GOT3 (cell line): ENCODE measurements at places on chromosomes 16 and 17.

DNA sequence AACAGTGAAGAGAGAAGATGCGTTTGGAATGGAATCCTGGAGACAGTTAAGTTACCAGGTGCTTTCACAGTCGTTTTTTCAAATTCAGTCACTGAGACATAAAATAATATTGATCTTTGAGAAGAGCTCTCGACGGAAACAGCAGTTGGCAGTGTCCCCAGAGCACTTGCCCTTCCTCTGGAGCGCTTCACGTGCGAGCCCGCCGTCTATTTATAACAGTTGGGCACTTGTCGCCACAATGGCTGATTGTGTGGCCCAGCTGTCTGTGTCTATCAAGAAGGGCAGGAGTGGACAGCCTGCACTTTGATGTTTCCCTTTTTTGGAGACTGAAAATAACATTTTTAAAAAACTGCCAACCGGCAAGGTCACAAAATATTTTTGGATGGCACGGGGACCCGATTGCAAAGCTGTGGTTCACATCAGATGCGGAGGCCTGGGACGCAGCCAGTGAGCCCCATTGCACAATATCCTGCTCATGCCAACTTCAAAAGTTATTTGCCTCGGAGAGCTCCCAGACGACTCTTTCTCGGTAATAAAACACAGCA lies 62.9 kb downstream of the ADCY9 start:
- DNase-seq: no peak

DNA sequence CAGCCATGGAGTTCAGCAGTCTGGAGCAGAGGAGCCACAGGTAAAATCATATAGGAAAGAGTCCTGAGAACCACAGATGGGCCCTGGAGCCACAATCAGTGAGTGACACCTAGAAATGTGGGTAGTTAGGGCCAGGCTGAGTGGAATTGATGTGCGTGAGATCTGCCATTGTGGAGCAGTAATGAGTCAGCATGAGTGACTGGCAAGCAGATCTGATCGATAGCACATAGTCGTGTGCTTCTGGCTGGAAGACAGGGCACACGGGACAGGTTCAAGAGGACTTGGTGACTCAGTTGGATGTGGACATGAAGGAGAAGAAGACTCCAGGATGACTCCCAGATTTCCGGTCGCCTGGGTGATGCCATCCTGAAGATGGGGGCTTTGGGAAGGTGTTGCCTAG lies 12.3 kb downstream of the ADORA2B start:
- DNase-seq: no peak

DNA sequence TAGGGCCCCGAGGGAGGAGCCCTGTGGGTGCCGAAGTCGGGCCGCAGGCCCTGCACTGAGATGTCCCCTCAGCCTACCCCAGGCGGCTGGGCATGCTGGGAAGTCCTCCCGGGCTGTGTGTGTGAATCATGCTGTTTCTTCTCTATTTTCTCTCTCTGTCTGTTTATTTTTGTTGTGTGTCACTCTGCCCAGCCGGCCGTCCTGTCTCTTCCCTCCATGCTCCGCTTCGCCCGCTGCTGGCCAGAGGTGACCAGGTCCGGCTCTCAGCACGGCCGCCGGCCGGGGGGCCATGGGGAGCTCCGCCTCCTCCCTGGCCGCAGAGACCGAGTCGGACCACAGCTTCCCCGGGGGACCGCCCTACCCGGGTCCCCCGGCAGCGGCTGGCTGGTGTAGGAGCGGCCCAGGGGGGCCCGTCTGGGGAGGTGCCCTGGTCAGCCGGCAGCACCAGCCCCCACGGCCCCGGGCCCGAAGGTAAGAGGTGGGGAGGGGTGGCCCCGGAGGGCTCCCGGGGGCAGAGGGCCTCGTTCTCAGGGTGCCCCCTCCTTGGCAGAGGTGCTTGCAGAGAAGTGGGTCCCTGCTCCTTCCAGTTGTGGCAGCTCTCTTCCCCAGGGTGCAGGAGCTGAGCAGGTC lies 12.5 kb downstream of the CAPN15 start:
- DNase-seq: no peak

DNA sequence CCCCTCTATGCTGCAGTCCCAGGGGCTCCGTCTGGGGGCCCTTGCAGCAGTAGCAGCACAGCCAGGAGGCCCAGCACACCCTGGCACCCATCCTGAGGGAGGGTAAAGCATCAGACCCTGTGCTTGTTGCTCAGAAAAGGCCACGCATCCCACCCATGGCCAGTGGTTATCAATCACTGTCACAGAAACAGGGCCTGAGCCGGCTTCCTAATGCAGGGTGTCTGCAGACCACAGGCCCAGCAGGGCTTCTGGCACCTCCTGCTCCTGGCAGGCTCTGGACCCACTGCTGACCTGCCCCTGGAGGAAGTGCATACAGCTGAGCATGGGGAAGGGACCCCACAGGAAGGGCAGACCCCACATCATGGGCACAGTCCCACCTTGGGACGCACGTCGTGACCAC lies 26.9 kb upstream of the CDH15 start:
- no peak for DNase-seq

DNA sequence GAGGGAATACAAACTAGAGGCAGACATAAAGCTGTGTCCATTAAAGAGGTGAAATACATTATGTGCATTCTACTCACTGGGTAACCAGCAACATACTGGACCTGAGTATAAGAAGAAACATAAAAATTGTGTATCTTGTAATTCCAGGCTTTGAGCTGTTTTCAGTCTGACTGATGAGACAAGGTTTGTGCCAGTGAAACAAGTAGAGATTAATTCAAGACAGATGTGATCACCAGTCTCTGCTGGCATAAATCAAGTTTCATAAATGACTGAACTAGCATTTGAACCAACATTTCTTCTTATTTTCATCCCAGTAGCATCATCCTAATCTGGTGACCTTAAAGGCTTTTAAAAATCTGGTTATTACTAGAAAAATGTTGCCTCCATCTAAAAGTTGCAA lies 108.8 kb upstream of the RPL38 start:
- no peak for DNase-seq

DNA sequence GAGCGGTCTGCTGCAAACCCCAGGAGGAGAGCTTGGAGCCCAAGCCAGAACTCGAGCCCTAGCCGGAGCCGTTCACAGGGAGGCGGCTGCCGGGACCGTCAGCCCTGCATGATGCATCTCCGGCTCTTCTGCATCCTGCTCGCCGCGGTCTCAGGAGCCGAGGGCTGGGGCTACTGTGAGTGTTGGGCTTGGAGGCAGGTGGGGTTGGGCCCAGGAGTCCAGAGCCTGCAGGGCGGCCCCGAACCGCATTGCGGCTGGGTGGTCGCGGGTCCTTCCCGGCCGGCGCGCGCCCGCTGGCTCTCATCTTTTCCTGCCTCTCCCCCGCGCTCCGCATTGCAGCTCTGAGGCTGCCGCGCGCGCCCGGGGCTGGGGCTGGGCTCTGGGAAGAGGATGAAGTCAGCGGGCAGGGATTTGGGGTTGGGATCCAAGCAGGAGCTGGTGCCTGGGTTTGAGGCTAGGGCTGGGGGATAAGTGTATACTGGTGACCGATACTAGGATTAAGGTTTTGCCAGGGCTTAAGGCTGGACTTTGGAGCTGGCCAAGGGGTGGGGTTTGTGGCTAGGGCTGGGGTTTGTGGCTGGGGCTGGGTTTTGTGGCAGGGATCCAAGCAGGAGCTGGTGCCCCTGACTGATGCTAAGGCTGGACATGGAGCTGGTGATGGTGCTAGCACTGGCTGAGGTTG lies 532 bp downstream of the CNTNAP1 start:
- DNase-seq: no peak

DNA sequence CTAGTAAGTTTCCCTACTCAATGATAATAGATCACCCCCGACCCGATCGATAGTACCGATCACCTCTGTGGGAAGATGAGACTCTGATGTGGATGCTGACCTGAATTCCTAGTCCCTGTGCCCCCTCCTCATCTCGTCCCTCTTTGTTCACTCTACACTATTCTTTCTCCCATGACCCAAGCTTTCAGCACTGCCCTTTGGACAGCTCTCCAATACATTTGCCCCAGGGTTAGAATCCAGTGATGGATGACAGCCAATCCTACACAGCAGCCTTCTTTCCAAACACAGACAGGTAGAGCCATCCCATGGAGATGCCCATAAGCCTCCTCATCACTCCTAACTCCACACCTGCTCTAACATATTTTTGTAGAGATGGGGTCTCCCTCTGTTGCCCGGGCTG lies 141.1 kb downstream of the GSG1L start:
- no peak for DNase-seq
